ENCODE measurements at places on chromosomes 2 and 18. TPM values are rescaled to one million over a fixed set of nuclear protein-coding genes. Genes with fewer than 3 reads are reported as not detected.

- H3K27ac ChIP-seq, result no peak overlapping the region
- H3K27me3 ChIP-seq, result no peaks in the 10 kb centered on the region
- no peak overlapping the region for H3K4me3 ChIP-seq
- no peaks in the 10 kb centered on the region for H3K4me1 ChIP-seq
- DNase-seq, result no peak
- H3K36me3 ChIP-seq, result no peaks in the 10 kb centered on the region
Observed at GRCh38 chr2:48279344-48280090, 250.4 kb upstream of the STON1 start.

GRCh38 chr2:230085201-230085600 is 16.5 kb upstream of the SLC16A14 start:
- no peak overlapping the region for H3K27ac ChIP-seq
- H3K4me1 ChIP-seq, result no peaks in the 10 kb centered on the region
- peaks cover 2% of the 10 kb centered on the region for H3K27me3 ChIP-seq
- no peak for DNase-seq
- no peak overlapping the region for H3K4me3 ChIP-seq
- no peaks in the 10 kb centered on the region for H3K36me3 ChIP-seq

The SATB2 gene
- total RNA-seq, result 11.6 TPM

The ALPG gene
- 0.27 TPM for total RNA-seq

- H3K4me1 ChIP-seq, result peaks cover 14% of the 10 kb centered on the region
- H3K4me3 ChIP-seq, result no peak overlapping the region
- H3K27me3 ChIP-seq, result no peaks in the 10 kb centered on the region
- no peak overlapping the region for H3K27ac ChIP-seq
- no peak for DNase-seq
- no peaks in the 10 kb centered on the region for H3K36me3 ChIP-seq
Observed at GRCh38 chr2:55150834-55151233, 81.3 kb downstream of the CLHC1 start.

DNA sequence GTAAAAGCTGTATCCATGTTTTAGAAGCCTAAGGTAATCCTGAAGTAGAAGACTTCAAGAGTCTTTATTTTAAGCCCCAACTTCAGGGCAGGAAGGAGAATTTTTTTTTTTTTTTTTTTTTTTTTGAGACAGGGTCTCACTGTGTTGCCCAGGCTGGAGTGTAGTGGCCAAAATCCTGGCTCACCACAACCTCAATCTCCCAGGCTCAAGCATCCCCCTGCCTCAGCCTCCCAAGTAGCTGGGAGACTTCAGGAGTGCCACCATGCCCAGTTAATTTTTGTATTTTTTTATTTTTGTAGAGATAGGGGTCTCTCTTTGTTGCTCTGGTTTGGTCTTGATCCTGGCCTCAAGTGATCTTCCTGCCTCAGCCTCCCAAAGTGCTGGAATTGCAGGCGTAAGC is 3.3 kb upstream of the RNF152 start:
- H3K36me3 ChIP-seq, result no peaks in the 10 kb centered on the region
- H3K4me1 ChIP-seq, result peaks cover 20% of the 10 kb centered on the region
- H3K27ac ChIP-seq, result no peak overlapping the region

All from astrocyte (in vitro differentiated cells and primary cell).